ENCODE measurements at places on chromosomes 4 and X. TPM values are rescaled to one million over a fixed set of nuclear protein-coding genes. Genes with fewer than 3 reads are reported as not detected.

GRCh38 chr4:87589531-87589930 is 18.8 kb upstream of the DSPP start:
- DNase-seq, result no peak
- no peaks in the 10 kb centered on the region for H3K36me3 ChIP-seq
- H3K4me1 ChIP-seq, result no peaks in the 10 kb centered on the region
- H3K4me3 ChIP-seq, result no peak overlapping the region
- no peak overlapping the region for H3K27ac ChIP-seq

- H3K36me3 ChIP-seq, result no peaks in the 10 kb centered on the region
- H3K27me3 ChIP-seq, result no peaks in the 10 kb centered on the region
- H3K4me1 ChIP-seq, result no peaks in the 10 kb centered on the region
- no peak overlapping the region for H3K27ac ChIP-seq
- H3K4me3 ChIP-seq, result no peak overlapping the region
These were observed 12.2 kb upstream of the CAMK2D start for GRCh38 chr4:113773756-113774155.

The PF4V1 gene
- not detected for total RNA-seq

GRCh38 chrX:129769467-129770154 is 10.1 kb upstream of the SASH3 start:
- DNase-seq, result no peak
- H3K27me3 ChIP-seq, result no peaks in the 10 kb centered on the region
- no peak overlapping the region for H3K27ac ChIP-seq

The XK gene
- total RNA-seq, result 14.1 TPM

GRCh38 chr4:2958446-2958845 is 4.8 kb downstream of the NOP14 start:
- no peaks in the 10 kb centered on the region for H3K27me3 ChIP-seq
- H3K27ac ChIP-seq, result no peak overlapping the region
- DNase-seq, result no peak
- H3K4me3 ChIP-seq, result no peak overlapping the region
- H3K36me3 ChIP-seq, result peaks cover 14% of the 10 kb centered on the region

The SPANXB1 gene
- total RNA-seq, result not detected

- H3K27ac ChIP-seq, result peak overlapping the region; percentile 94
- no peaks in the 10 kb centered on the region for H3K36me3 ChIP-seq
- DNase-seq, result peak; percentile 82
- H3K4me3 ChIP-seq, result peak overlapping the region; percentile 88
- no peaks in the 10 kb centered on the region for H3K27me3 ChIP-seq
- peaks cover 58% of the 10 kb centered on the region for H3K4me1 ChIP-seq
These were observed 1.4 kb downstream of the FGF2 start for GRCh38 chr4:122827879-122828601.
